HL-60 (cell line): ENCODE measurements at places on chromosomes 16 and 17.

DNA sequence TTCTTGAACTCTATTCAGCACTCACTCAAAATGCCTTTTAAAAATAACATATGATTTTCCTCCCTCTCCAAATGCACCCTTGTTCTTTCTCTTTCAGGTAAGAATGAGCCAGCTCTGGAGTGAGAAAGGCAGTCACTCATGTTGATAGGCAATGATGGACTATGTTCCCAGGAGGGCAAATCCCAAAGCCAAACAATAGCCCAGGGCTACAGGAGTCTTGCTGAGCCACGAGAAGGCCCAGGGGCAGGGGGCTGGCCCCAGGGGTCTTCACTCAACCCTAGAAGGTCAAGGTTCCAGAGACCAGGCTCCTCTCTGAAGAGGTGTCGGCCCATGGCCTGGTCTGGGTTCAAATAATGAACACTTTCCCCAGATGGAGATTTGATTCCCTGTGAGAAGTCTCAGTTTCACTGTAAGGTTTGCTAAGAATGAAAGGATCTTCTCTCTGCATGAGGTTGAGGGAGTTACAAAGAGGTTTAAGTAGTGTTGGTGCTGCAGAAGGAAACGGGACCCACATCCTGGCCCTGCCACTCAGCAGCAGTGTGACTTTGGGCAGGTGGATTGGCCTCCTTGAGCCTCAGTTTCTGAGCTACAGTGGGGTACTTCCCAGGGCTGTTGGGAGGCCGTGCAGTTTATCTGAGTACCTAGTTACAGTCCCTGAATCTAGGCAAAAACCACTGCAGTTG is 49.0 kb downstream of the RTN4RL1 start:
- DNase-seq: no peak

DNA sequence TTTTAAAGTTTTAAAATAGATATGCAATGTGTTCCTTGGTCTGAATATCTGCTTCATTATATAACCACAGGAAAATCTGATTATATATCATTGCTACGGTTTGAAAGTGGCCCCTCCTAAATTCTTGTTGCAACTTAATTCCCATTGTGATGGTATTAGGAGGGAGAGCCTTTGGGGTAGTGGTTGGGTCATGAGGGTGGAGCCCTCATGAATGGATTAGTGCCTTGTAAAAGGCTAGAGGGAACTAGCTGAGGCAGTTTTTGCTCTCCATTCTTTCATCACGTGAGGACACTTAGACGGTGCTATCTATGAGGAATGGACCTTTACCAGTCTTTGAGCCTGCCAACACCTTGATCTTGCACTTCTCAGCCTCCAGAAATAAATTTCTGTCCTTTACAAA is 7.6 kb downstream of the ABCA6 start:
- no peak for DNase-seq

DNA sequence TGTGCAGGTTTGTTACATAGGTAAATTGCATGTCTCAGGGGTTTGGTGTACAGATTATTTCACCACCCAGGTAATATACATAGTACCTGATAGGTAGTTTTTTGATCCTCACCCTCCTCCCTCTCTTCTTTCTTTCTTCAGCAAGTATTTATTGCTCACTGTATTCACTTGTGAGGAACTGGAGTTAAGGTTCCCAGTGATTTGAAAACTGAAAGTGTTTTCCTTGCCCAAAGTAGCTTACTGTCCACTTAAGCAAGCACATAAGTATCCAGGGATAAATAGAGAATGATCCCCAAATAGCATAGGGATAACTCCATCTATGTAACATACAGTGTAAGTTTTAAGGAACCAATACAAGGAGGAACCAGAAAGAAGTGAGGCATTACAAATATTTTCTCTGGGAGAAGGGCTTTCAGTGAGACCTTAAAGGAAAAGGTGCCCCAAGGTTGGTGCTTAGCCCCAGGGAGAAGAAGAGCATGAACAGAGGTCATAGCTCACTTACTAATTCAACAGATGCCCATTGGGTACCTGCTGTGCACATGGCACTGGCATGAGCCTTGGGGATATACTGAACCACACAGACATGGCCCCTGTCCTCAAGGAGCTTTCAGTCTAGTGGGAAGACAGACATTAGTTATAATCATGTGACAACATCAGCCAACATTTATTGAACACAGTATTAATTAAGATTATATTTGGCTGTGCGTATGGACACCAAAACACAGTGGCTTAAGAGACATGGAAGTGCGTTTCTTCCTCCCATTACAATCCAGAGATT is 17.0 kb downstream of the MYL4 start:
- DNase-seq: no peak

DNA sequence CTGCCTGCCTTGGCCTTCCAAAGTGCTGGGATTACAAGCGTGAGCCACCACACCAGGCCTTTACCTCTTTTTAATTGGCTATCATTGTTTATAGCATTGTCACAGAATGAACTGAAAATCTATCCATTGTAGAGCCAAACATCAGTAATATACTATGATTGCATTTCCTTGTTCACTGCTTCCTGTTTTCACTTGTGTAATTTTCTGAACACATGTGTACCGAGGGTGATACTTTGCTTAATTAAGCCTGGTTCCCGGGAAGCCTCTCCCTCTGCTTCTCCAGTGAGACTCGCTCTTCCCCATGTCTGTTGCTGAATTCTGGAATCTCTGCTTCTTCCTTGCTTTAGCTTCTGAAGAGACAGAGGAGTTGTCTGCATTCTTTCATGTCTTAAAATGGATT is 33.1 kb downstream of the POLR3E start:
- no peak for DNase-seq

DNA sequence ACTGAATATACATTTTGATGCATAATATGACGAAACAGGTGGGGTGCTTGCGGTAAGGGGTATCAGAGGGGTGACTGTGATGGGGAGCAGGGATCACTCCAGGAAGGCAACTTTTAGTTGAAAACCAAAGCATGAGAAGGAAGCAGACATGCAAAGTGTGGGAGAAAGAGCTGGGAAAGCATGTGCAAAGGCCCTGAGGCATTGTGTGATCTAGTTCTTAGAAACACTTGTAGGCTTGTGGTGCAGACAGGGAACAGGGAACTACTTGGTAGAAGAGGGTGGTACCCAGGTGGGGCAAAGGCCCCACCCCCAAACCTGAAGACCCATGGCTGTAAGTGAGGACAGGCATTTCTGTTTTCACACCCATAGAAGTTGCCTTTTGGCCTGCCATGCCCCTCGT is 459.9 kb upstream of the EEF2KMT start:
- DNase-seq: no peak

DNA sequence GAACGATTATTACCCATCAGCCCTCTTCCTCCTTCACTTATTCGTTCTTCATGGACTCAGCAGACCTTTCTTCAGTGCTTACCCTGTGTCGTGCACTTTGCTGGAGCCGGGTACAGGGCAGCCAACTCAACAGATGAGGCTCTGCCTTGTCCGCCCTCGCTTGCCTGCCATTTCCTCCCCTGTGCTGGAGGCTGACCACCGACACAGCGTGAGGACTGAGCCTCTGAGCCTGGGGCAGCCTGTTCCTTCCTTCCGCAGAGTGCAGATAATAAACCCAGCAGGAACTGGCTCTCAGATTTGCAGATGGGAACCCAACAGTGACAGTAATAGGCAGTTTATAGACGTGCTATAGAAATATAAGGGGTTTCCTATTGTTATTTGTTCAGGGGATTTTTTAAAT is 7.0 kb upstream of the SLC39A11 start:
- peak; percentile 55 for DNase-seq

DNA sequence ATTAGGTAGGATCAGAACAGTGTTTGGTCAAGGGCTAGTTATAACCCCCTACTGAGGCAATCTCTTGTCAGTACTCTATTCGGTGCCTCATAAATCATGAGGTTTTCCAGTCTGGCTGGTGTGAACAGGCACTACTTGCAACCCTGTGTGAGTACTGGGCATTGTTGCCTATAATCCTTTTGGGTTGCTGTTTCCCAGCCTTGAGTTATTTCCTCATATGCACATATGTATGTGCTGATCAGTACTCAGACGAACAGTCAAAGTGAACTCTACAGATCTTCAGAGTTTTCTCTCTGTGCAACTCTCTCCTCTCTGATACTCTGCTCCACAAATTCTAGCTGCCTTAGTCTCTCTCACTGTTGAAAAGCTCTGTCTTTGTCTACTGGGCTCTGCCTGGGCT is 164.3 kb downstream of the CDK5R1 start:
- no peak for DNase-seq

DNA sequence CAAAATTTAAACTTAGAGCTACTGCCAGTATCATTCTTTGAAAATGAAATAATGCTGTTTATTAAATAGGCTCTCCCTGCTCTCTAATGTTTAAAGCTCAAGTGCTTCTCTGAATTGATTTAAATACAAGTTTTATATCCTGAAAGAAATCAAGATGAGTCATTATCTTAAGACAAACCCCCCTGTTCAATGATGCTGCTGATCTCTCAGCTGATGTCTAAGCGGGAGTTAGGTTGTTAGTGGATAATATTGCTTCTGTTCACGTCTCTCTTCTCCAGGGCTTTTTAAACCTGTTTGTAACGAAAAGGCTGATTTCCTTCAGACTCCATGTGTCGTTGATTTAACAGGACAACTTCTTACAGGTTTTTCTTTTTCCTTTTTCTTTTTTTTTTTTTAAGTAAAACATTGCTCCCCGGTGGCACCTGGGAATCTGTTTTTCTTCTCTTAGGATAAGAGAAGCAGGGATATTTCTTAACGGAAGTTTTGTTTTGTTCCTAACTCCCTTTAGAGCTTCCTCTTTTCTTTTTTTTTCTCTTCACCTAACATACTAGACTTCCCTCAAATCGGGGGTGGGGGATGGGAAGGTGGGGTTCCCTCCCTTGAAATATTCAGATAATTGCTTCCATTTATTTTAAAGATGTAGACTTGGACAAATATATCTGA is 807 bp upstream of the LYRM9 start:
- no peak for DNase-seq

GRCh38 chr16:70455910-70456309 is 1.5 kb downstream of the FCSK start:
- no peak for DNase-seq

DNA sequence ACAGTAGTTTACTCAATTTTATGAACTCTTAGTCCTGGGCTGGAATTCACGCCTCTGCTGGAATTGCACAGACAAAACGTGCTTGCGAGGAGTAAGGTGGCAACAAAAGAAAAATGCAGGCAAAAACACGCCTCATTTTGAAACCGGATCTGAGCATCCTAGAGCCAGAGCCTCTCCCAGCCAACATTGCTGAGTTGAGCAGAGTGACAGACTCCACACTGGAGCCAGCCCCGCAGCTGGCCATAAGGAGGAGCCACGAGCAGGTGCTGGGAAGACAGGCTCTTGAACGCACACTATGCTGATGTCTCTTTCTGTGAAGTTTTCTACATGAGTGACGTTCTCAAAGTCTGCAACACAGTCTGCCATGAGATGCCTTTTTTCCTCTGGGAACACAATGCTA is 14.6 kb upstream of the HSBP1 start:
- no peak for DNase-seq

- DNase-seq: no peak
Measured at GRCh38 chr16:4266372-4266771, 6.5 kb downstream of the TFAP4 start.

DNA sequence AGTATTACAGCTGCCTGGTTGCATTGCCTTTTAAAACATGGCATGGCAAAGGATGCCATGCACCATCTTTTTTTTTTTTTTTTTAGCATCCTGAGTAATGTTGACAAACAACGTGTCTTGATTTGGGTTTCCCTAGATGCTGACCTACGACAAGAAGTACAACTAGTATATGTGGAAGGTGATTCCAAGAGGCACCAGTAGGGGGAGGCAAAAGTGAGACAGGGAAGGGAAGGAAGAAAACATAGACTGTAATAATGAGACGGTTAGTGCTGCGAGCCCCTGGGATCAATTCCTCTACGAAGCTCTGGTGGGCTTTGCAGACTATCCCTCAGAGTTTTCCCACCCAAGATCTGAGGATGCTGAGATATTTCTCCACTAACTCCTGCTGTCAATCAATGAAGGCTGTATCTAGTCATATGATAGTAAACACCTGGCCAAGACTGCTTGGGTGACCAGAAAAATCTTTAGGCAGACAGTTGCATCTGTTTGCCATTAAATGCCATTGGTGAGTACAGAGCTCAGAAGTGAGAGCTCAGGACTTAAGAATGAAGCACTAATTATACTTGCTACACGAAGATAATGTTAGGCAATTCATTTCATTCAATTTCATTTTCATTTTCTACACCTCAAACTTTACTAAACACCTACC is 458.6 kb upstream of the GOT2 start:
- DNase-seq: peak; percentile 54

DNA sequence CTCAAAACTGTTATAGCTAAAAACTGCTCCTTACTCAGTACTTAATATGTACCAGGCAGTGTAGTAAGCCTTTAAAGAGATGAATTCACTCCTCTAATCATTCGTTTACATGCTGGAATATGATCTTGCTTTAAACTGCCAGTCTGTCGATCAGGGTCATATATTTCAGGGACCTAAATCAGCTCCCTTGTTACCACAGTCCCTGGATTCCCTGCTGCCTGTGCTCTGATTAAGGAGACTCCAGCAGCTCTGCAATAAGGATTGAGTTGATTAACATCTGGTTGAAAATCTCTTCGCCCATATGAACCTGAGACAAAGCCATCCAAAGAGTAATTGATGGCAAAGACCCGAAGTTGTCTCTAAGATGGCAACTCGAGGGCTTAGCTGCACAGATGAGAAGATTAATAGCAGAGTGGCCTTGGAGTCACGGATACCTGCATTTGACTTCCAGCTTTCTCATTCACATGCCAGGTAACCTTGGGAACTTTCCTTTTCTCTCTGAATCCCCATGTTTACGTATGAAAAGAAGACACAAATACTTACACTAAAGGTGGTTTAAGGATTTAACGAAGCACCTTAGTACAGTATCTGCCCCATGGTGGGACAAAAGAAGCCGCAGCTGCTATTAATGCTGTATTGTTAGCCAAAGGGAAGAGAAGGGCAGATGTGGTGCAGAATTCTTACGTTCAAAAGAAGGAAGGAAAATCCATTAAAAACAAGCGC is 68.2 kb downstream of the VAT1L start:
- DNase-seq: no peak

DNA sequence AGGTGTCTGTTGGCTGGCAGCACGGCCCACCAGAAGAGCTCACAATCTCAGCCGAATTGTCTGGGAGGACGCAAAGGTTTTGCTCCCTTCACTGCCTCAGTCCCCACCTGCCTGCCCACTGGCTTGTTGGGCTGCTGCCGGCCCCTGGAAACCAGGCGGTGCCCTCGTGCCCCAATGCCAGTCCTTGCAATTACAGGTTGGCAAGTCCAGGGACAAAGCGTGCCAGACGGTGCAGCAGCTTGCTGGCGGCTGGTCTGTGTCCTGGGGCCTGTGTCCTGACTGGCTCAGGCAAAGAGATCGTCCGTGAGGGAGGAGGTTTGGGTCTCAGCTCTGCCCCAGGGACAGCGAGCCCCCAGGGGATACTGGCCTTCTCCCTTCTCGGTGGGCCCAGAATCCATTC is 24.6 kb upstream of the SPNS2 start:
- no peak for DNase-seq

GRCh38 chr16:19294156-19294649 is 8.7 kb downstream of the CLEC19A start:
- peak; percentile 80 for DNase-seq

- no peak for DNase-seq
Measured at GRCh38 chr17:82939621-82940135, 99.9 kb upstream of the ZNF750 start.

- no peak for DNase-seq
Measured at GRCh38 chr17:37147301-37147812, 198.6 kb downstream of the AATF start.
